Globus pallidus (tissue), 1 donor: ENCODE measurements at places on chromosomes 16 and 17.

- no peak for DNase-seq
These were observed 61.4 kb downstream of the VAT1L start for GRCh38 chr16:77849646-77850258.

DNA sequence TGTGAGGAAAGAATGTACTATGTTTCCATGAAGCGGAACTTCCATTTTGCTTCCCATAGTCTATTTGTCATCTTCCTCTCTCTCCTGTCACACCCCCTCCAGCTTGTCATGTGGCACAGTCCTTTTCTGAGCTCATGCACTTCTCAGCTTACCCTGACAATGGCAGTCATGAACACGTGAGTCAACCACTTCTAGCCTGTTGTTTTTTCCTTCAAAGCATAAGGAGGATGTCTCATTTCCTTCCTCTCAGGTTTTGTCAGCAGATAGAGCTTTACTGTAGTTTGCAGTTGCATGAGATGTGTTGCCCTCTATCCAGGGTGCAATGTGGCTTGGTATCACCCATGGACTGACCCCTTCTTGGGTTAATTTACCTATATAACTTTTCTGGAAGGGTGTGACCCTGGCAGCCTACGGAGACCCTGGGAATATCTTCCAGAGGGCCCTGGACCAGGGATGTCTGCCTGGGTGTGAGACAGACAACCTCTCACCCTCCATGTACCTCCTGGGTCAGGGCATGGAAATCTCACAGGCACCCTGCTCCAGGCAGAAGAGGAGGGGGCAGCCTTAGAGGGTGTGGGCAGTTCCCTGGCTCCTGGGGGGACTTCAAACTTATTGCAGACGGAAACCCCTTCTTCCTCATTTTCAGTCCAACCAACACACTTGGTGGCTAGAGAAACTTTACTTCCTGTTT is 4.0 kb upstream of the ZNF267 start:
- DNase-seq = peak; percentile 63

- DNase-seq = no peak
These were observed 468.1 kb downstream of the SOX9 start for GRCh38 chr17:72588961-72589360.

GRCh38 chr17:47223007-47223406 is 13.9 kb downstream of the MYL4 start:
- no peak for DNase-seq
